Activated T-cell treated with anti-CD3 and anti-CD28 coated beads, Interleukin-2, amount 50 U/mL, for 72 hours (primary cell): ENCODE measurements at places on chromosomes 12 and 14.

DNA sequence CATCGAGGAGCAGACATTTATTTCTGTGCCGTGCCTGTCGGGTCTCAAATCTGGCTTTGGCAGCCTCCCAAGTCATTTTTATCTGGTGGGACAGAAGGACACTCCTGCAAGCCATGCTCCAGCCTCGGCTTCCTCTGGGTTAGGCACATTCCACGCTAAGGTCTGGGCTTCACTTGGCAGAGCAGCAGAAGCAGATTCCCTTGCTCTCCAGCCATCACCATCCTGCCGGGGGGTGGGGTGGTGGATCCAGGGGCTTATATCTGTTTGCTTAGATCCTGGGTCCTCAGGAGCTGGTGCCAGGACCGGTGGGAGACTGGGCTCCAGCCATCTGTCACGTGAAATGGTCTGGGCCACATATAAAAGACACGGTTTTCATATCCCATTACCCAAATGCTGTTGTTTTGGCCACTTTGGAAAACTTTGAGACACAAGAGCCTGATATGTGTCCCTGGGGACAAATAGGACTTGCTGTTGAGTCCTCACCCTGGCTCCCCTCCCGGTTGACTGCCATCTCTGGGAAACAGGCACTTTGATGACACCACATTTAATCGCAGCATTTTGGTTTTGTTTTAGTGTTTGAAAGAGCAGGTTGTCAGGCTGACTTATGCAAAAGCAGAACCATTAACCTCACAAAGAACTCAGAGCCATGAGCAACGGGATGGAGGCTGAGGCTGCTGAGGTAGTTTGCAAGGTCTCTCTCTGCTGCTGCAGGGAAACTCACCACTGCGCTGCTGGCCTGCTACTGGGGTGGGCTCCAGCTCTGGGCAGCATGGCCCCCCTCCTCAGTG is 69.6 kb upstream of the PRMT8 start:
- no peak for DNase-seq

GRCh38 chr14:29301571-29301970 is 535.0 kb downstream of the FOXG1 start:
- DNase-seq = no peak

- peak; percentile 12 for DNase-seq
Measured at GRCh38 chr12:53575502-53576249, 50.5 kb downstream of the ATF7 start.

- no peak for DNase-seq
Measured at GRCh38 chr12:93918262-93918661, 230.1 kb upstream of the PLXNC1 start.

DNA sequence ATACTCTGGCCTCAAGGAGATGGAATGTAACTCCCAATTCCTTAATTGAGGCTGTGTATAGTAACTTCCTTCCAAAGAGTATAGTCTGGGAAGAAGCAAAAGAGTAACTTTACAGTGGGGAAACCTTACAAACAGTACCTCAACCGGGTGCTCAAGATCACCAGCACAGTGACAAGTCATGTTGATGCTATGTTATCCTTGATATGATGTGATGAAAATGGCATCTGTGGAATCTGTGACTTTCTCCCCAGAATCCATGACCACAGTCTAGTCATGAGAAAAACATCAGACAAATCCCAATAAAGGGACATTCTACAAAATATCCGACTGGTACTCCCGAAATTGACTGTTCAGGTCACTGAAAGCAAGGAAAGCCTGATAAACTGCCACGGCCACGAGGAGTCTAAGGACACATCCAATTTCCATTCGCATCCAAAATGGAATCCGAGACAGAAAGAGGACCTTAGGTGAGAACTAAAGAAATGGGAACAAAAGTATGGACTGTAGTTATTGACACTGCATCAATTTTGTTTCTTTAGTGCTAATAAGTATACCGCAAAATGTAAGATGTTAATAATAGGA is 97.3 kb upstream of the FRMD6 start:
- no peak for DNase-seq

DNA sequence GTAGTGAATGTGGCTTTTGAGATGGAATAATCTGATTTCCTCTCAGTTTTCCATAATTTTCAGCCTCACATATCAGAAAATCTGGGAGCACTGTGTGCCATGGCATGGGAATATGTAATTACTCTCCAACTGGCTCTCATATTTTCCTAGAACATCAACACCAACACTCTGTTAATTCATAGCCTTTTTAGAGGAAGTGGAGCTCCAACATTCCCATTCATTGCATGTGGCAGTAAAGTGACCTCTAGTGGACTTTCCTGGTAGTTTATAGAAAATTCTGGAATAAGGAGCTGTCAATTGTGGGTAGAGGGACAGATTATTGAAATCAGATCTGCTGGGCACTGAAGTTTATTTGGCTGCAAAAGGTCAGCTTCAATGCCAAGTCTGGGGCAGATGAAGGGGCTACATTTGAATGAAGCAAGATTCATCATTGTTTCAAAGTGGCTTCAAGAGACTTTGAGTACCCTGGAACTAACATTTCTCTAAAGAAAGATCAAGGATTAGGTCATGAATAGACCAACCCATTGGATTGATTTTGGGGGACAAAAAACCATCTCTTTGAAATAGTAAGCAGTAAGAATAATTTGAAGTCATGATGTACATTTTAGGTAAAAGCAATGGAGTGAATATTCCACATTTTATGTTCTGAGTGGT is 23.6 kb upstream of the USP44 start:
- DNase-seq = no peak

GRCh38 chr12:10721651-10722501 is 1.2 kb downstream of the YBX3 start:
- peak; percentile 62 for DNase-seq

DNA sequence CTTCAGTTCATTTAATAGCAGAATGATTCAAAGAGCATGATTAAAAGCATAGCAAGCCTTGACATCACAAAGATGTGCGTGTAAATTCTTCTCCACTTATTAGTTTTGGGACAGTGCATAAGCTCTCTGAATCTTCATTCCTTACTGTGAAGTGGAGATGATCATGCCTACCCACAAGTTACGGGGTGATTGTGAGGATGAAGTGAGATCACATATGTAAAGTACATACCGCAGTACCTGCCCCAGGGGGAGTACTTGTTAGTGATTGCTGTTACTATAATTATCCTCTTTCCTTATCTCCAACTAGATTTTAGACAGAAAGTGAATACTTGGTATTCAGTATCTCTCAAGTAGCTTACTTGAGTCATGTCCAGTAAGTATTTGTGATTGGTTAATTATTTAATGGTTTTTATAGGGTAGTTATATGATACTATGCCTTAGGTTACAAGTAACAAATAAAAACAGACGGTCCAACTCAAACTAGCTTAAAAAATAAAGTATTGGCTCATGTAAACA is 6.0 kb downstream of the RAD9B start:
- no peak for DNase-seq

- DNase-seq = no peak
Measured at GRCh38 chr12:42382013-42382696, 56.2 kb downstream of the PPHLN1 start.

DNA sequence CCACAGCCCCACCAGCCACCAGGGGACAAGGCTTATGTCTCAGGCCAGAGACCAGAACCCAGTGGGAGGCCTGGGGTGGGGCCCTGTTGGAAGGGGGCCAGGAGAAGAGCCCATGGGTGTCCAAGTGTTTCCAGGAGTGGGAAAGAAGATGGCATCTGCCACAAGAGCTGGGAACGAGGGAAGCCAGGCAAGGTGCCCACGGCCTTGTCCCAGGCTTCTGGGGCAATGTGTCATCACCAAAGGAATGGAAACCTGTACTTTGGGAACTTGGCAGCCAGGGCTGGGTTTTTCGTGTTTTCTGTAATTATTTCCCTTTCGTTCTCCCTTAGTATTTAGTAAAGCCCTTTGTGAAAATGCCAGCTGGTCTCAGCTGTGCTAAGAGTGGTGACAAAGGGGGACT is 5.3 kb upstream of the PGF start:
- DNase-seq = no peak

DNA sequence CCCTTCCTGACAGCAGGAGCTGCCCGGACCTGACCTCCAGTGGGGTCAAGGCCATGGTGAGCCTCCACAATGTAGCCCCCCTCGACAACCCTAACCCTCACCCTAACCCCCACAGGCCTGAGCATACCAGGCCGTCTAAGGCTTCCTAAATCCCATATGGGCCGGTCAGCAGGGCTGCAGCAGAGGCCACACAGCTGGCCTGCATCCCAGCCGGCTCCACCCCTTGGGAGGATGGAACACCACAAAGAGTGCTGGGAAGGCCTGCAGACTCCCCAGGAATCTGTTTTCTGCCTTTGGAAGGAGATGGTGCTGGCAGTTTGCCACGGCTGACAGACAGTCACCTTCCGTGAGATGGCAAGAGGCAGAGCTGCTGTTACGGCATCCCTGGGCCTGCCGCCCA is 2.8 kb downstream of the TMEM179 start:
- no peak for DNase-seq

- no peak for DNase-seq
Measured at GRCh38 chr12:29737644-29738043, 46.1 kb downstream of the TMTC1 start.

GRCh38 chr12:104998423-104999346 is 12.6 kb downstream of the NOPCHAP1 start:
- no peak for DNase-seq

GRCh38 chr12:11663130-11663529 is 13.7 kb downstream of the ETV6 start:
- DNase-seq = no peak

- no peak for DNase-seq
Measured at GRCh38 chr12:15276088-15276698, 46.1 kb upstream of the PTPRO start.

DNA sequence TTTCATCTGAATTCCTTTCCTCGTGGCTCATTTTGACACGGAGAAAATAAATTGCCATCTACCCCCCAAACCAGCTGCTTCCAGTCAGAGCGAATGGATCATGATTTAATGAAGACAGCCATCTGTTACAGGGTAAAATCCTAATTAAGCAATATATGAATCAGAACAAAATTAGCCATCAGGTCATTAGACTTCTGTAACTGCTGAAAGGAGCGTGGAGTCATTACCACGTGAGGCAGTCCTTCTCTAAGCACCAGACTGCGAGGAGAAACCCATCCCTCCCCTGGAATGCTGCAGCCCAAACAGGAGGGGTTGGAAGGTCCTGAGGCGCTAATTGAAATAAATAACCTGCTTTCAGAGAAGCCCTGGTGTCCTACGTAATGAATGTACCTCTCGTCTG is 51.1 kb upstream of the TCL1A start:
- DNase-seq = no peak

GRCh38 chr14:100025111-100025510 is 40.1 kb upstream of the EVL start:
- peak; percentile 36 for DNase-seq

DNA sequence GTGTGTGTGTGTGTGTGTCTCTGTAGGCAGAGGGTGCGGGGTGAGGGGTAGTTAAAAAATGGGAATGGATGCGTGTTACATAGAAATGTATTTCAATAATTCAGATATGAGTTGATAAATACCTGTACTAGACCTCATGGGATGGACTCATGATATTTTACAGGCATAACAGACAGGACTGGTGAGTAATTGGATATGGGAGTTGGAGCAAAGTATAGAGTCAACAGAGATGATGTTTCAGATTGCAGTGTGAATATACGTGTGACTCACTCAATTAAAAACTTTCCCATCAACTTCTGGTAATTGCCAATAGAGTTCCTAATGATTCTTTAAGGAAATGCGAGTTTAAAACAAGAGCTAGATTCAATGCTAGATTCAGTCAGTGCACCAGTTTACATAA is 711.9 kb downstream of the C12orf50 start:
- DNase-seq = no peak

GRCh38 chr14:53784688-53785087 is 171.9 kb downstream of the BMP4 start:
- no peak for DNase-seq

GRCh38 chr14:104724407-104724980 is 465 bp downstream of the ADSS1 start:
- peak; percentile 20 for DNase-seq

DNA sequence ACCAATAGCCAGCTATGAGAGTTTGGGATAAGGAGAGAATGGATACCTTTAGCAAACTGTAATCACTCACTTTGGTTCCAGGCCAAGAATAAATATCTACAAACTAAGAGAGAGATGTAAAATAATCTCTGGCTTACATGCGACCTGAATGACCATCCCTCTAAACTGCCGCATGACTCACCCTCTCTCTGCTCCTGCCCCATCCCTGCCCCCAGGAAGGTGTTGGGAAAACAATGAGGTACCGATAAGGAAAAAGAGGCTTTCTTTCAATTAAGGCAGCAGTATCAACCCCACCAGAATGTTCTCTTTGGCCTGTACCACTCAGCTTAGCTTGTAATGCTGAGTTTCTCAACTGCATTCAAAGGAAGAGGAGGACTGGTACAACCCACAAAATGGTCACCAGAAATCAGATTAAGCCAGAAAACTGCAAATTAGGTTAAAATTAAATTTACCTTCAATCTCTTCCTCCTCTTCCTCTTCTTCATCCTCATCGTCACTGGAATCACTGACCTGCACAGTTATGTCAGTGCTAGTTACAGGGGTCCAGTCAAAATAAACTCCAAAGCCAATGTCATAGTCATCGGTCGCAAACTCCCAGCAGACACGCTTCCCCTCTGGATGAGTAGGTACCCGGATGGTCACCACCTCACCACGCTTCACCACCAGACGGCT is 22.0 kb downstream of the GSTZ1 start:
- no peak for DNase-seq

GRCh38 chr12:6347367-6348338 is 5.8 kb upstream of the TNFRSF1A start:
- no peak for DNase-seq

DNA sequence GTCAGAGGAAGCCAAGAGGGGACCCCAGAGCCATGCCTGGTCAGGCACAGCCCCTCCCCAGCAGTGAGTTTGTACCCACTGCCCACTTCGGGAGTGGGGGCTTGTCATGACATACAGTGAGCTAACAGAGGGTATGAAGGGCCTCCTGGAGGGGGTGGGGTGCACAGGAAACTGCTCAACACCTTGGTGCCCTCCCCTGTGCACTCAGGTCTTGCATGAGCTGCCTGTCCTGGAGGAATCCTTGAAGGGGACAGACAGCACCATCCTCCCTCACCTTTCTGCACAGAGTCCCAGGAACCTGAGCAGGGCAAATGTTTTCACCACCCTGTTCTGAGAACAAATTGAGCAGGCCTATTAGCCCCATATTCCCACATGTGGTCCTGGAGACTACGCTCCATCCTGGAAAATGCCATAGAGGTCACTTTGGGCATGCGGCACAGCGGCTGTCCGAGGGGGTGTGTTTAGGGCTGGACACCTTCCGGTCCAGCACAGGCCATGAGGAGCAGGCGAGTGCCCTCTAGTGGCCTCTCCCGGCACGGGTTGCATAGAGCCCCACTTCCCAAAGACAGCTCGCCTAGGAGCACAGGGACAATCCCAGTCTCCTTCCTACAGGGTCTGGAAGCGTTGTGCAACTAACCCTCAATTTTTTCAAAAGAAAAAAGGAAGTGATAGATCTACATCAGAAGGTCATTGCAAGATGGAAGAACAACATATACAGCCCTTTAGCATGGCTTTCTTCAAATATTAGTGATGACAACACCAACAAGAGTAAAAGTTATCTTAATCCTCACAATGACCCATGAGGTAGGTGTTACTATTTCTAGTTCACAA is 31.9 kb upstream of the ZFP36L1 start:
- DNase-seq = peak; percentile 51
